Activated CD4-positive, CD25-positive, alpha-beta regulatory T cell treated with anti-CD3 and anti-CD28 coated beads, Interleukin-2, amount 50 U/mL, for 16 hours (primary cell): ENCODE measurements at places on chromosomes 7 and 10.

DNA sequence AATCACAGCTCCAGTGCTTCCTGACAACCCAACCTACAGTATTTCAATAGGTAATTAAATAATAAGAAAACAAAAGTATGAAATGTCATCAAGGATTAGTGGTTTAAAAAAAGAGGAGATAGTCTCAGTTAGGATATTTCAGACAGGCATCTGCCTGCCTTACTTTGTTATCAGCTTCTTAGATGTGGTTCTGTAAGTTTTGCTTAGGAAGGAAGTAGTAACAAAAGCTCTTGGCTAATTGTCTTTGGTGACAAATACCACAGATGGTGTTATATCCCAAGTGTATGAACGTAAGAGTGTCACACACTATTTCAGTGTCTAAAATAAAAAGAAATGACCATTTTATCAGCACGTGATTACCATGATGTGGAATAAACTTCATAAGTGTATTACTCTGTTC is 9.8 kb upstream of the ACTA2 start:
- no peak for DNase-seq

GRCh38 chr10:60488111-60488669 is 98.5 kb upstream of the ANK3 start:
- no peak for DNase-seq

GRCh38 chr10:6576326-6576725 is 3.8 kb downstream of the PRKCQ start:
- DNase-seq, result no peak

DNA sequence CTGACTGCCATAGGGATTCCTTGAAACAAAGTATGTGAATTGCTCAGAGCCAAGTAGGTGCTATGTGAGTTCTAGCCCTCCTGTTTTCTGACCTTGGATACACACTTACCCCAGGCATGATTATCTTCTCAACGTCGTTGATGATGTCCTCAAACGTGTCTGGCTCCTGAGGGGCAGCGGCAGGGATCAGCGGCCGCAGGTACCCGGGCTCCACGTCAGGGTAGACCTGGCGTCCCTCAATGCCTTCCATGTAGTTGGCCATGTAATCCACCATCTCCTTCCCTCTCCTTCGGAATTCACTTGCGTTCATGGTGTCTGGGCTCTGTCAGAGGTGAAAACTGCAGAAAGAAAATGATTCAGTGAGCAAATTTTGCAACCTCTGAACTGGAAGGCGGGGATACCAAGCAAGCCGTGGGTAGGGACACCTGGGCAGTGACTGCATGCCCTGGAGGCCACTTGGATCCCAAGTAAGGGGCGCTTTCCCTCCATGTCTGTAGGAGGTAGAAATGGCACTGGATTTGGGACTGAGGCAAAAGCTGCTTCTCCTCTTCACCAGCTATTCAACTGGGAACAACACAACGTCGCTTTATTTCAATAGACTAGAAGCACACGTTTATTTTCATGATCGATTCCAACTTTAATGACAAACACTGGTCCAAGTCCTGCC is 21.3 kb downstream of the DDC start:
- no peak for DNase-seq

DNA sequence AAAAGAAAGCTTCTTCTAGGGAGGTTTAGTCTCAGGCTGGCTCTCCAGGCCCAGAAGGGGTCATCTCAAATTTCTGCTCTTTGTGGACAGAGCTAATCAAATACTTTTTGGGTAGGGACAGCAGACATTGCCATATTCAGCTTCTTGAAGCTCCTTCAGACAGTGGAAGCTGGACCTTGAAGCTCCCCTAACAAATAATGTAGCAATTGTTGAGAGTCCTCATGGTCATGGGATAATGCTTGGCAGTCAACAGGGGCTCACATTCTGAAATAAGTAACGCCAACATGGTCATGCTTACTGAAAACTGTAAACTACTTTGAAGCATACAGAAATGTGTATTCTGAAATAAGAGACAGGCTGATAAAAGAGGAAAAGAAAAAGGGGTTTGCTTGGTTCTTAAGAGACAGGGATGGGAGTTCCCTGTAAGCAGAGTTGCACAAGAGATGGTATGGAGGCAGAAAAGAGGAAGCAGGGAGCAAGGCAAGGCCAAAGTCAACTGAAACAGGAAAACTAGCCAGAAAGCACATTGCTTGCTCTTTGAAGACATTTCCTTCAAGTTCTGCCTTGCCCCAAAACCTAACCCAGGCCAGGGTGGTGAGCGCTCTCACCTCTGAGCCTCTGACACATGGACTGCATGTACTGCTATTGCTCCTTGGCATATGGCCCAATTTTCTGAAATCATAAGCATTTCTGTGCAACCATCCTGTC is 53.1 kb upstream of the KMT2E start:
- no peak for DNase-seq

DNA sequence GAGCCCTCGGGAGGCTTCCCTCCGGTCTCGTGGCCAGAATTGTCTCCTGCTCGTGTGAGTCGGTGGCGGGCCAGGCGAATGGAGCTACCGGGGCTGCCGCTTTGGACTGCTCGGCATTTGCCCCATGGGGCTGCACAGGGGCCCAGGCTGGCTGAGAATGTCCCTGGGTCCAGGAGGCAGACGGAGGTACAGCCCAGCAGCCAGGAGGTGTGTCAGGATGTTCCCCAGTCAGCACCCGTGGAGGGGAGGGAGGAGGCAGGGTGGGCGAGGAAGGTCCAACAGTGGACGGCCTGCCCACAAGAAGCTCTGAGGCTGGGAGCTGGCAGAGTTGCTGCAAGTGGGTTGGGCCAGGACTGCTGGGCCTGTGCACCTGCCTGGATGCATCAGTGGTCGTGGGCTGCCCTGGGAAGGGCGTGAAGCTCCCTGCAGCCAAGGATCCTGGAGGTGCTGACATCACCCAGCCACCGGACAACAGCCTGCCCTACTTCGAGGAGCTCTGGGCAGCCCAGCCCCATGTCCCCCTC is 46.4 kb downstream of the PDGFA start:
- DNase-seq, result no peak

- no peak for DNase-seq
Observed at GRCh38 chr10:123327450-123327849, 173.2 kb downstream of the BUB3 start.

DNA sequence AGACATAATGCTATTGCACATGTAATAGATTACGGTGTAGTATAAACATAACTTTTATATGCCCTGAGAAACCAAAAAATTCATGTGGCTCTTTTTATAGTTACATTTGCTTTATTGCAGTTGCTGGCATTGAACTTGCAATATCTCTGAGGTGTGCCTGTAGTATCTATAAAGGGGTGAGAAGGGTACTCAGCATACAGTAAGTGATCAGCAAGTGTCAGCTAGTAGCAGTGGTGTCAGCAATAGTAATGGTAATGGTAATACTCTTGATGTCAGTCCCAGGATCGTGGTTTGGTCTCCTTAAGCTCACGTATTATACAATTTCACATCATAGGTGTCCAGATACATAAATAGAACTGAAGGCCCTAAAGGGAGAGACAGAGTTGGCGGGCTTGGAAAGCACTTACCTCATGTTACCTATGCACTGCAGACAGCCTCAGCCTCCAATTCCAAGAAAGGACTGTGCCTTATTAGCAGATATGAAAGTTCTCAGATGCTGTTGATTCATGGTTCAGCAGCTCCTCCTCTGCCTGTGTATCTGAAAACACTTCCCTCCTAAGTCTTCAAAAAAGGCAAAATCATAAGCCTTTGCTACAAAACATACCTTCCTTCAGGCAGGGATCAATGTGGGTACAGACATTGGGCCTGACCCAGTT is 6.6 kb upstream of the GIMAP7 start:
- DNase-seq, result no peak

- no peak for DNase-seq
Observed at GRCh38 chr10:127942811-127943210, 35.9 kb downstream of the PTPRE start.

- peak; percentile 4 for DNase-seq
Observed at GRCh38 chr7:152435384-152436110, at the start of gene KMT2C. KMT2C (minus strand) TSS chr7:152436003; CDS start chr7:152435786, 217 bp downstream.

DNA sequence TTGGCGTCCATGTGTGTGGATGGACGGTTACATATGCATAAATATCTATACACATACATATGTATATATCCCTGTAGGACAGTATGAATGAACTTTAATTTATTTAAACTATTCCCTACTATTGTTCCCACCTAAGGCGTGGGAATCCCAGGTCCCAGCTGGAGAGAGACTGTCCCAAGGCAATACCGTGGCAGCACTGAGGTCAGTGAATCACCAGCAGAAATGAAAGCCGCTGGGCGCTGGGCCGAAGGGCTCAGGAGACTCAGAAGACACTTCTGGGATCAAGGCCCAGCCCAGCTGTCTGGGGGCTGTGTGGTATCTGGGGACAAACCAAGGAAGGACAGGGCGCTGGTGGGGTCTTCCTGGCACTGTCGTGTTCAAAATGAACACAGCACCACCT is 49.6 kb upstream of the MYL10 start:
- DNase-seq, result no peak

DNA sequence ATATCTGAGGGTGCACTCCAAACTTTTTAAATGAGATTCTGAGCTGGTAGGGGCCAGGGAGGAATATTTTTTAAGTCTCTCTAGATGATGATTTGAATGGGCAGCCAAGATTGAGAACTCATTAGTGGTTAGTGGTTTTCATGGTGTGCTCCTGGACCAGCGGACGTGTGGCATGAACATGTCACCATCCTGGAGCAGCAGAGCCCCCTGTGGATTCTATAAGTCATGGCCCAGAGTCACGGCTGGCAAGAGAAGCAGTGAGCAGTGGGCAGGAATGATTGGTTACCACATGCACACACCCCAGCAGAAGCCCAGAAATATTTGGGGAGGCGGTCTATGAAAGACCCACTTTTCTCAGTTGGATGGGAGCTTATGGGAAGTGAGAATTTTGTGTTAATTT is 21.2 kb upstream of the UCN3 start:
- DNase-seq, result no peak

- no peak for DNase-seq
Observed at GRCh38 chr7:2156756-2157472, 75.8 kb downstream of the MAD1L1 start.

GRCh38 chr10:71776481-71776925 is 3.2 kb upstream of the VSIR start:
- no peak for DNase-seq

DNA sequence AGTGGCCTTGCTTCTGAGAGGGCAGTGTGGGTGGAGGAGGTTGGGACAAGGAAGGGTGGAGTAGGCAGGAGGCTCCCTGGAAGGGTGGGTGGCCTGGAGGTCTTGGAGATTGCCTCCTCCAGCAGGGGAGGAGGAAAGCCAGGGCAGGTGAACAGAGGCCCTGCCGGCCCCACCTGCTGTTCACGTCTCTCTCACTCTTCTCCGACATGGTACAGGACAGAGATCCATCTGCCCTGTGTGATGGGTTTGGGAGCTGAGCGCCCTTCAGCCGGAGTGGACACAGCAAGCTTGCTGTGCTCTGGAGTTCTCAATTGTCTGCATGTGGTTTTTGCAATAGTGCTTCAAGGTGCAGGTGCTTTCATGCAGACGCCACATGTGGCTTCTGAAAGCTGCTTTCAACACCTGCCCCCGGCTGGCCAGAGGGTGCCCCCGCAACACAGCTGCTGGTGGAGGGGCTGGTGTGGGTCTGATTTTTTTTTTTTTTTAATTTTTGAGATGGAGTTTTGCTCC is 82.8 kb upstream of the GNA12 start:
- no peak for DNase-seq

GRCh38 chr7:23544913-23545354 is 13.2 kb upstream of the TRA2A start:
- DNase-seq, result no peak

DNA sequence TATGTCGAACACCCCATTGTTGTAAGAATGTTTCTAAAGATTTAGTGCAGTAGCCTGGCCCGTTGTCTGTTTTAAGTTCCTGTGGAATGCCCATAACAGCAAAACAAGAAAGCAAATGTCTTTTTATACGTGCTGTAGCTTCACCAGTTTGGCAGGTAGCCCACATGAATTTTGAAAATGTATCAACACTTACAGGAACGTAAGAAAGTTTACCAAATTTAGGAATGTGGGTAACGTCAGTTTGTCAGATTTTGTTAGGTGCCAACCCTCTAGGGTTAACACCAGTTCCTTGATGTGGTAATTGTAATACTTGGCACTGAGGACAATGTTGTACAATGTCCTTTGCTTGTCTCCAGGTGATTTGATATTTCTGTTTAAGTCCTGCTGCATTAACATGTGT is 3.2 kb upstream of the GIMAP4 start:
- DNase-seq, result no peak

- no peak for DNase-seq
Observed at GRCh38 chr10:70504521-70505358, 26.2 kb downstream of the PALD1 start.

- DNase-seq, result no peak
Observed at GRCh38 chr10:86833969-86834368, 77.5 kb downstream of the BMPR1A start.

GRCh38 chr7:66213637-66214036 is 8.5 kb downstream of the TPST1 start:
- DNase-seq, result no peak

- DNase-seq, result no peak
Observed at GRCh38 chr7:16063221-16063620, 358.1 kb downstream of the CRPPA start.

DNA sequence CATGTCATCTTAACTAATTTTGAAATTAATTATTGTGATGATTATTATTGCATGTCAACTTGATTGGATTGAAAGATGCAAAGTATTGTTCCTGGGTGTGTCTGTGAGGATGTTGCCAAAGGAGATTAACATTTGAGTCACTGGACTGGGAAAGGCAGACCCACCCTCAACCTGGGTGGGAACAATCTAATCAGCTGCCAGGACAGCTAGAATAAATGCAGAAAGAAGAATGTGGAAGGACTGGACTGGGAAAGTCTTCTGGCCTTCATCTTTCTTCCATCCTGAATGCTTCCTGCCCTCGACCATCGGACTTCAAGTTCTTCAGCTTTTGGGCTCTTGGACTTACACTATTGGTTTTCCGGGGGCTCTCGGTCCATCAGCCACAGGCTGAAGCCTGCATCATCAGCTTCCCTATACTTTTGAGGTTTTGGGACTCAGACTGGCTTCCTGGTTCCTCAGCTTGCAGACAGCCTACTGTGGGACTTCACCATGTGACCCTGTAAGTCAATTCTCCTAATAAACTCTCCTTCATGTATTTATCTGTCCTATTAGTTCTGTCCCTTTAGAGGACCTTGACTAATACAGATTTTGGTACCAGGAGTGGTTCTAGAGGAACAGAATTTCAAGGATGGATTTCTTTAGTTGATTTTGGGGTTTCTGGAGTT is 959.8 kb downstream of the ANKRD7 start:
- DNase-seq, result no peak

GRCh38 chr10:28179006-28179742 is 123.7 kb downstream of the MPP7 start:
- DNase-seq, result no peak

DNA sequence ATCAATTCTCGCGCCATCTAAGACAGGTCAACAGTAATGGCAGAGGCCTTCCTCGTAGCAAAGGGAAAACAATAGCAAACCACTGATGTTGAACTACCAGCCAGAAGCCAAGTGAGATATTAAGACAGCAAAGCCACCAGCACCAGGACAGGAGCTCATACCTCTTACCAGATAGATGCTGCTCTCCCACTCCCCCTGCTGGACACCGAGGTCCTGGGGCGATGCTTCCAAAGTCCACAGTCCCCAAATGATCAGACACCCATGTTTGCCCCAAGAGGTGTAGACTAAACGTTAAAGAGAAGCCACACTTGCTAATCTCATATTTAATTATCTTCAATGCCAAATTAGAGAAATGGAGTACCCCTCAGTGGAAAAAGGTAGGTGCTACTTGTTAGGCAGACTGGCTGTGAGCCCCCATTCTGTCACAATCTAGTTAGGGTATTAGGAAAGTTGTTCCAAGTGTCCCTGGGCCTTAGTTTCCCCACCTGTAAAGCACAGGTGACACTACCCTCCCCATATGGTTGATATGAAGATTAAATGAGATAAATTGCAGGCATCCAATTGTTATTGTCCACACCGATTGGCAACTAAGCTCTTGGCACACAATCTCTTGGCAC is 39.9 kb downstream of the TOMM7 start:
- DNase-seq, result peak; percentile 40
